Jurkat, Clone E6-1 (cell line): ENCODE measurements at places on chromosomes 4 and X.

DNA sequence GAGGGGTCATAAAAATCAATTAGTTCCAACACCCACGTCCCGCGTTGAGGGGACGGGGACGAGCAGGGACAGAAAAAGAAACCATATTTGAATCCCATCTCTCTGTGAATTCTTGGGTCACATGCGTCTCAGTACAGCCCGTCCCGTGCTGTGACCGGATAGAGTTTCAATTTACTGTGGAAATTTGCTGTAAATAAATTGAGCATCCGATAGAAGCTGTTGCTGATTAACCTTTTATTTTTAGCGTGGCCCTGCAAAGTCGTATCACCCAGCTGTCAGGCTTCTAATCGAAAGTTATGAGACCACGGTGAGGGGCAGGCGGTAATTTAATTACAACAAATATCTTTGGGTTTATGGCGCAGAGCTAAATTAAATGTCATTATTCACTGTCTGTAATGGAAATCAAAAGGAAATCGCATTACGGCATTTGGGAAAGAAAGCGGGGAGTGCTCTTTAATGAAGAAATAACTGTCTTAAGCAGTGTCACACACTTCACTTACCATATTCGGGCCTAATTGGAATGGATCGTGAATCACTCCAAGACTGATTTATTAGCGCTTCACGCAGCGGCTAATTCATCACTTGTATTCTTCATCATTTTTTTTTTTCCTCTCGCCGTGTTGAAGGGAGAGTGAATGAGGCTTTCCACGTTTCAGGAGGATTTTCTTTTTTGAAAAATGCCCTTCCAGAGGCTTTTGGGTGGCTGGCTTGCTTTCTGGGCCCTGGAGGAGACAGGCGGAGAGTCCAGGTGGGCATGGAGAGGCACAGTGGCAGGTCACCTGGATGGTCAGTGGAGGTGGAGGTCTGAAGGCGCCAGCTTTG, 7.3 kb downstream of the SHOX start:
- DNase-seq, result no peak

DNA sequence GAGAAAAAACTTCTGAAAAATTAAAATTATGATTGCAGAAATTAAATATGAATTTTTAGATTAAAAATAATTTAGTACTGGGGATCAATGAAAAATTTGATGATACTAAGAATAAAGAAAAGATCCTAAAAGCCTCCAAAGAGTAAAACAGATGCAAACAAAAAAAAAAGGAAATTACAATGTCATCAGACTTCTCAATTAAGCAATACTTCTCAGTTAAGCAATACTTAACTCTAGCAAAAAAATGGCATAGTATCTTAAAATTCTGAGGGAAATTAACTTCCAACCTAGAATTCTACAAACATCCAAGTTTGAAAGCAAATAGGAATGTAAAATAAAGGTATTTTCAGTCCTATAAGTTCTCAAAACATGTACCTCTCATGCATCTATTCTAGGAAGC, 141.2 kb upstream of the INTU start:
- no peak for DNase-seq

DNA sequence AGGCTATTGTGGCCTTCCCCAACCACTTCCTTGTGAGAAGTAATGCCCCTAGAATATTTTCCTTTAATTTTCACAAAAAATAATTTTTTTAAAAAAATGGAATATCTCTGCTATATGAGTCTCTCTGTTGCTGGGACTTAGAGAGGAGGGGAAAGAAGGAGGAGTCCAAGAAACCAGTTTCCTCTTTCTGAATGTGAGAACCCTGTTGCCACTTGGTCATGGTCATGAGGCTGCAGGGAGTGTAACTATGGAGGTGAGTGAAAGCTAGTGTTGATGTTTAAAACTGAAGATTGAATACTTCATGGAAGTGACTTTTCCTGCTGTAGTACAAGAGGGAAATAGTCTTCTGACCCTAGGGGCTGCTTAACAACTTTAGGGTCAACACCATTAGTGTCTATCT, 20.4 kb downstream of the KIAA1210 start:
- DNase-seq, result no peak

GRCh38 chr4:159232465-159233106, 129.7 kb downstream of the RAPGEF2 start:
- DNase-seq, result no peak
